Adrenal gland (tissue), 19 donors: ENCODE measurements at places on chromosomes 13 and 19. TPM values are rescaled to one million over a fixed set of nuclear protein-coding genes. Genes with fewer than 3 reads are reported as not detected.

DNA sequence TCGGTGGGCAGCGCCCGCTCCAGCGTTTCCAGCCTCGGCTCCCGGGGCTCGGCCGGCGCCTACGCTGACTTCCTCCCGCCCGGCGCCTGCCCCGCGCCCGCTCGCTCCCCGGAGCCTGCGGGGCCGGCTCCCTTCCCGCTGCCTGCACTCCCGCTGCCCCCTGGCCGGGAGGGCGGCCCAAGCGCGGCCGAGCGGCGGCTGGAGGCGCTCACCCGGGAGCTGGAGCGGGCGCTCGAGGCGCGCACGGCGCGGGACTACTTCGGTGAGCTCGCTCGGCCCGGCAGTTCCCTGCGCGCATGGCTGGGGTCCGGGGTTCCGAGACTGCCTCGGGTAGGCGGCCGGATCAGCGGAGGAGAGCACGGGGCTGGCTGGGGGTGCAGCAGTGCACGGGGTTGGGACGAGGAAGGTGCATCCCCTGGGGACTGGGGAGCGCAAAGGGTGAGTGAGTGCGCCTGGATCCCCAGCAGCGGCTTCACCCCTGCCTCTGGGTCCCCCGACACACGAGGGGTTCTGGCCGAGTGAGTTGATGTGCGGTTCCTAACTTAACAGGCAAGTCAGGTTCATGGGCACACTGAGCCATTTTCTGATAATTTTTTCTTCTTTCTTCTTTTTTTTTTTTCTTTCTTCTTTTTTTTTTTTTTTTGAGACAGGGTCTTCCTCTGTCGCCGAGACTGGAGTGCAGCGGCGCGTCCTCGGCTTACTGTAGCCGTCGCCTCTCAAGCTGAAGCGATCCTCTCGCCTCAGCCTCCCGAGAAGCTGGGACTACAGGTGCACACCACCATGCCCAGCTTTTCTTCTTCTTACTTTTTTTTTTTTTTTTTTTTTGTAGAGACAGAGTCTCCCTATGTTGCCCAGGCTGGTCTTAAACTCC is 1.1 kb downstream of the WTIP start:
- peaks cover 10% of the 10 kb centered on the region for H3K4me1 ChIP-seq
- no peak overlapping the region for H3K4me3 ChIP-seq
- no peak overlapping the region for H3K27ac ChIP-seq
- H3K27me3 ChIP-seq: no peaks in the 10 kb centered on the region
- DNase-seq: no peak

DNA sequence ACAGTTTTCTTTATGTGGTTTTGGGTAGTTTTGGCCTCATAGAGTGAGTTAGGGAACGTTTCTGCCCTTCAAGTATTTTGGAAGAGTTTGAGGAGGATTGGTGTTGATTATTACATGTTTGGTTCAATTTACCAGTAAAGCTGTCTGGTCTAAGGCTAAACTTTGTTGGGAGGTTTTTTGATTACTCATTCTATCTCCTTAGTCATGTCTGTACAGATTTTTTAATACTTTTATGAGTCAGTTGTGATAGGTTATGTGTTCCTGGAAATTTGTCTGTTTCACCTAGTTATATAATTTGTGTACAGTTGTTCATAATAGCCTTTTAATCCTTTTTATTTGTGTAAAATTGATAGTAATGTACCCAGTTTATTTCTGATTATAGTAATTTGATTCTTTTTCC is 20.4 kb downstream of the RNF17 start:
- no peak for DNase-seq
- no peak overlapping the region for H3K27ac ChIP-seq
- no peaks in the 10 kb centered on the region for H3K36me3 ChIP-seq
- no peak overlapping the region for H3K4me3 ChIP-seq
- H3K27me3 ChIP-seq: no peaks in the 10 kb centered on the region

DNA sequence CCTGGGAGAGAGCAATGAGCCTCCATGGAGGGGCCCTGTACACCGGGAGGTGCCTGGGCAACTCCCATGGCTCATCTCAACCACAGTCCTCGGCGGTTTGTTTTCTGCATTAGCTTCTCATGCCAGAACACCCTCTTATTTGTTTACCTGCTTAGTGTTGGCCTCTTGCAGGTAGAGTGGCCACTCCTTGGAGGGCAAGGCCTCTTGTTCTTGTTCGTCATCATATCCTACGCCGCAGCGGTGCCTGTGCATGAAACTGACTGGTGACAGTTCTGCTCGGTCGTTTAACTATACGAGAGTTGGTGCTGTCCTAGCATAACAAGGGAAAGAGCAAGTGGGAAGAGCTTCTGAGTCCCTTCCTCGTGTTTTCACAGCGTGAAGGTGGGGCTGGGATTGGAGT is 40.5 kb upstream of the RNF113B start:
- peaks cover 24% of the 10 kb centered on the region for H3K4me1 ChIP-seq
- no peaks in the 10 kb centered on the region for H3K36me3 ChIP-seq
- no peak overlapping the region for H3K4me3 ChIP-seq
- DNase-seq: no peak
- H3K27ac ChIP-seq: no peak overlapping the region

DNA sequence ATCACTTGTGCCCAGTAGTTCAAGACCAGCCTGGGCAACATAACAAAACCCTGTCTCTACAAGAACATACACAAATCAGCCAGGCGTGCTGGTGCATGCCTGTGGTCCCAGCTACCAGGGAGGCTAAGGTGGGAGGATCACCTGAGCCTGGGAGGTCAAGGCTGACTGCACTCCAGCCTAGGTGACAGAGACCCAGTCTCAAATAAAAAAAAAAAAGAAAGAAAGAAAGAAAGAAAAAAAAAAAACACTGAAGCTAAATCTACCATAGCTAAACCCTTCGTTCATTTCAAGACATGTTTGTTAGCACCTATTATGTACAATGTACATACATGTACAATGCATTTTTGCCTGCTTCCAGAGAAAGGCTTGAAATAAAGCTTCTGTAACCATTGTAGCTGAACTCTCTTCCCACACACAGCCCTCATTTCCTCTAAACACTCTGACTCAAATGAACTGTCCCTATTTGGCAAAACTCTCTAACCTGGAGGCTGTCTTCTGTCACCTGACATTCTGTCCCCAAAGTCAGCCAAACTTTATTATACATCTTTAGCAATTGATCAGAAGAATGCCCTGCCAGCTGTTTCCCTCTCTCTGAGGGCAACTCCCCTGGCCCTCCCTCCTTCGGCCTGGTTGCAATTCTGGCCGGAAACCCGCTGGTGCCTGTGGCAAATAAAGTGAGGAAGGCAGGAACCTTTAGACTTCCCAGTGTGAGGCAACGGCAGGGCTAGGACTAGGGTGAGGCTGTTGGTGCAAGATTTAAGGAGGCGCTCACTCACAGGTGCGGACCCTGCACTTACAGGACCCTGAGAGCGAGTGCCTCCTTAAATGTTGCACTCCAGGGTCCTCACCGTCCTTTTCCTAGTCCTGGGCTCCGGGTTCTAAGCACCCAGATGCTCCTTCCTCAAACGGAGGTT is 1.8 kb downstream of the ETHE1 start:
- peaks cover 12% of the 10 kb centered on the region for H3K4me1 ChIP-seq
- H3K27ac ChIP-seq: peak overlapping the region; percentile 94
- H3K27me3 ChIP-seq: no peaks in the 10 kb centered on the region
- no peaks in the 10 kb centered on the region for H3K36me3 ChIP-seq

GRCh38 chr19:49437231-49437630 is 4.1 kb downstream of the SLC17A7 start:
- H3K27me3 ChIP-seq: peaks cover 53% of the 10 kb centered on the region
- H3K36me3 ChIP-seq: no peaks in the 10 kb centered on the region
- no peak for DNase-seq
- no peaks in the 10 kb centered on the region for H3K4me1 ChIP-seq
- no peak overlapping the region for H3K27ac ChIP-seq

- no peak for DNase-seq
- H3K4me1 ChIP-seq: no peaks in the 10 kb centered on the region
- H3K36me3 ChIP-seq: no peaks in the 10 kb centered on the region
- no peak overlapping the region for H3K27ac ChIP-seq
- no peak overlapping the region for H3K4me3 ChIP-seq
- no peaks in the 10 kb centered on the region for H3K27me3 ChIP-seq
These were observed 33.7 kb downstream of the SHISA2 start for GRCh38 chr13:26017932-26018665.

- DNase-seq: no peak
- no peak overlapping the region for H3K4me3 ChIP-seq
- H3K36me3 ChIP-seq: no peaks in the 10 kb centered on the region
- no peaks in the 10 kb centered on the region for H3K27me3 ChIP-seq
- no peak overlapping the region for H3K27ac ChIP-seq
These were observed 5.0 kb upstream of the PTGER1 start for GRCh38 chr19:14479975-14480699.

GRCh38 chr19:51456541-51457290 is 1.5 kb downstream of the SIGLEC8 start:
- no peak overlapping the region for H3K4me3 ChIP-seq
- no peak overlapping the region for H3K27ac ChIP-seq
- no peaks in the 10 kb centered on the region for H3K36me3 ChIP-seq
- DNase-seq: peak; percentile 32
- H3K4me1 ChIP-seq: no peaks in the 10 kb centered on the region
- H3K27me3 ChIP-seq: peaks cover 2% of the 10 kb centered on the region

- H3K4me3 ChIP-seq: no peak overlapping the region
- H3K36me3 ChIP-seq: no peaks in the 10 kb centered on the region
- H3K27ac ChIP-seq: no peak overlapping the region
These were observed 71.9 kb downstream of the DCLK1 start for GRCh38 chr13:36059321-36059720.

- H3K4me3 ChIP-seq: no peak overlapping the region
- H3K36me3 ChIP-seq: no peaks in the 10 kb centered on the region
- H3K27me3 ChIP-seq: no peaks in the 10 kb centered on the region
- no peaks in the 10 kb centered on the region for H3K4me1 ChIP-seq
- no peak overlapping the region for H3K27ac ChIP-seq
These were observed 1.3 kb downstream of the DHDH start for GRCh38 chr19:48934837-48935236.

GRCh38 chr19:16518483-16519229 is 22.5 kb downstream of the C19orf44 start:
- DNase-seq: no peak
- H3K4me1 ChIP-seq: no peaks in the 10 kb centered on the region
- H3K4me3 ChIP-seq: no peak overlapping the region

DNA sequence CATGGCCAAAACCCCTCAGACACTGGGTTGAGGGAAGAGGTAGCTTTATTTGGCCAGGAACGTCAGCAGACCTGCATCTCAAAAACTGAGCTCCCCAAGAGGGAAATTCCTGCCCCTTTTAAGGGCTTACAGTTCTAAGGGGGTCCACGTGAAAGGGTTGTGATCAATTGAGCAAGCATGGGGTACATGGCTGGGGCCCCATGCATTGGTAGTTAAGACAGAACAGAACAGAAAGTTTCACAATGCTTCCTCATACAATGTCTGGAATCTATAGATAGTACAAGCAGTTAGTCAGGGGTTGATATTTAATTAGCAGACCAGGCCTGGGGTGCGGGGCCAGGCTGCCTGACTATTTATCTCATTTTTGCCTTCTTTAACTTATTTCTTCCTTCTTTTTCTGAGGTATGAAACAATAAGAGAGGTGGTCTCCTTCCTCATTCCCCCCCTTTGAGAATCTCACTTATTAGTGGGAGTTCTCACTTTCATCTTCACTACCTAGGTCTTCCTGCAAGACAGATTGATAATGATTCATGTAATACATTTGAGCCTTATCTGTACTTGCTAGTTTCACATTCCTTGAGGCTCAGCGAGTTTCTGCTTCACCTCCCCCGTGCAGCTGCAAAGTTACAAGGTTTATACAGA is 84.8 kb downstream of the SLC25A15 start:
- H3K27ac ChIP-seq: no peak overlapping the region
- H3K4me3 ChIP-seq: no peak overlapping the region
- H3K4me1 ChIP-seq: no peaks in the 10 kb centered on the region
- DNase-seq: no peak
- H3K27me3 ChIP-seq: no peaks in the 10 kb centered on the region

DNA sequence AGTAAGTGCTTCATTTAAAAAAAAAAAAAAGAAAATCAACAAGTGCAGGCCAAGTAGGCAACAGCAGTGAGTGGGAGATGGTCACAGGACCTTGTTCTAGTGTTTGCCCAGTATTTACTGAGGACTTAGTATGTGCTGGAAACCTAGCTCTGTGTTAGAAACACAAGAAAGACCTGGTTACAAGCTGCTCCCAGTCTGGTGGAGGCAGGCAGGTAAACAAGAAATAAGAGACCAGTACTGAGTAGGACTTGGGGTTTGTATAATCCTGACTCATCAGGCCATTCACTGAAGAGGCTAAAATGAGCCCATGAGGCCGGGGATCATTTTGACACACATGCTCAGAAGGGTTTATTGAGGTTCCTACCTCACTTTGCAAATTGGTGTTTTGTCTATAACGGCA is 21.5 kb upstream of the SERPINE3 start:
- H3K27me3 ChIP-seq: no peaks in the 10 kb centered on the region
- no peak overlapping the region for H3K4me3 ChIP-seq
- H3K4me1 ChIP-seq: no peaks in the 10 kb centered on the region
- DNase-seq: no peak
- H3K27ac ChIP-seq: no peak overlapping the region

UBA52 gene
- polyA plus RNA-seq: 1,669 TPM

LPAR2 gene
- 0.93 TPM for polyA plus RNA-seq

ZNF792 gene
- polyA plus RNA-seq: 2.1 TPM

F2RL3 gene
- 3.0 TPM for polyA plus RNA-seq

C3 gene
- 3,889 TPM for polyA plus RNA-seq

CAPN12 gene
- 0.68 TPM for polyA plus RNA-seq

PRTN3 gene
- polyA plus RNA-seq: not detected
